ENCODE measurements at places on chromosomes 7 and 10. TPM values are rescaled to one million over a fixed set of nuclear protein-coding genes. Genes with fewer than 3 reads are reported as not detected.

DNA sequence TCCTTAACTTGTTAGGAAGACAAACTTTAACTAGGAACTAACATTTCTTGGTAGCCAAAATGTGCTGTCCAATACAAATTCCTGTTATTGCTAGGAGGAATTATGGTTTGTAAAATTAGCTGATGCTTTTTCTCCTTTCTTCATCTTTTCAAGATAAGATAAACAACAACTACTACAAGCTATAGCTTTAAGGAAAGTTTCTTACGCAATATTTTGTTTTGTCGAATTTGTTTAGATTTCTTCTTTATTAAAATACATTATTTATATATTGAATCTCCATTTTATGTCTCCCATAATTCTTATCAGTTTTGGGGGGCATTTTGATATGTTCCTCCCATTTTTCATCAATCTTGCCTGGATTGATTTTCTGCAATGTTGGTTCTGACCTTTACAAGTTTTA is 277.5 kb downstream of the SUGCT start:
- H3K27ac ChIP-seq: no peak overlapping the region
- peak; percentile 15 for DNase-seq
- H3K27me3 ChIP-seq: no peaks in the 10 kb centered on the region
- no peaks in the 10 kb centered on the region for H3K36me3 ChIP-seq

- H3K27me3 ChIP-seq: no peaks in the 10 kb centered on the region
- H3K27ac ChIP-seq: no peak overlapping the region
- H3K4me3 ChIP-seq: no peak overlapping the region
- H3K4me1 ChIP-seq: peaks cover 3% of the 10 kb centered on the region
- DNase-seq: peak; percentile 31
- no peaks in the 10 kb centered on the region for H3K36me3 ChIP-seq
These were observed 188.5 kb downstream of the JAZF1 start for GRCh38 chr7:27992097-27992496.

DNA sequence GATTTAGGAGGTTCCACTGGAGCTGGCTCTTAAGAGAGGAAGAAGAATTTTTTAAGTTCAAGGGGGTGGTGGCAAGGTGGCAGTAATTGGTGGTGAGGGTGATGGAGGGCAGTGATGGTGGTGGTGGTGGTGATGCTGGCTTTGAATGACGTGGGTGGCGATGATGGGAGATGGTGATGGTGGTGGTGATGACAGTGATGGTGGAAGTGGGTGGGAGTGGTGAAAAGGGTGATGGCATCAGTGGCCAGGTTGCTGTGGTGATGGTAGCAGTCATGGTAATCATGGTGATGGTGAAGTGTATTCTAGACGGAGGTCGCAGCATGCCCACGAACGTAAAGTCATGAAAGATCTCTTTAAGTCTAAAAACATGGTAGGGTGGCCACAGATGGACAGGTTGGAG is 197.3 kb downstream of the PTEN start:
- no peaks in the 10 kb centered on the region for H3K36me3 ChIP-seq
- DNase-seq: no peak
- peaks cover 27% of the 10 kb centered on the region for H3K4me1 ChIP-seq
- H3K27me3 ChIP-seq: no peaks in the 10 kb centered on the region
- no peak overlapping the region for H3K4me3 ChIP-seq

DNA sequence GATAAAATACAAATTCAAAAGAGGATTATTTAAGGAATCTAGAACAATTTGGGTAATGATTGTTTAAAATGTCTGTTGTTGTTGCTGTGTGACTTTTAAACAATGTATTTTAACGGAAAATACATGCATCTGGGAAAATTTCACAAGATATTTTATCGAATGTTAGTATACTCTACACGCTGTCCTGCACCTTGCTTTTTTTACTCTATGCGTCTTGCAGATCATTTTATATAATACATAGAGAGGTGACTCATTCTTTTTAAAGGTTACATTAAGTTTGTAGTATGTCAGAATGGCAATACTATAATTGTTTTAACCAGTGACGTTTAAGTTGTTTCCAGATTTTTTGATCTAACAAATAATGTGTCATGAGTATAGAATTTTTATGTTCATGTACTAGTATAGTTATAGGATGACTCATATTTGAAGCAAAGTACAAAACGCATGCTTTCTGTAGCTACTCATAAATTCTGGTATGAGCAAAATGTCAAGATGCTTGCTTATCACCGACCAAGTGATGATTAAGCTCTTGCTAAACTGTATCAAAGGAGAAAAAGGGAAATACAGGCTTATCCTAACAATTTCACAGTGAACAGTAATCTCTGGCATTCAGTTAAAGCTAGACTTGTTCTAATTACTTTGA is 4.9 kb downstream of the DKK1 start:
- H3K27ac ChIP-seq: no peak overlapping the region
- H3K36me3 ChIP-seq: no peaks in the 10 kb centered on the region
- H3K27me3 ChIP-seq: no peaks in the 10 kb centered on the region
- no peaks in the 10 kb centered on the region for H3K4me1 ChIP-seq

DNA sequence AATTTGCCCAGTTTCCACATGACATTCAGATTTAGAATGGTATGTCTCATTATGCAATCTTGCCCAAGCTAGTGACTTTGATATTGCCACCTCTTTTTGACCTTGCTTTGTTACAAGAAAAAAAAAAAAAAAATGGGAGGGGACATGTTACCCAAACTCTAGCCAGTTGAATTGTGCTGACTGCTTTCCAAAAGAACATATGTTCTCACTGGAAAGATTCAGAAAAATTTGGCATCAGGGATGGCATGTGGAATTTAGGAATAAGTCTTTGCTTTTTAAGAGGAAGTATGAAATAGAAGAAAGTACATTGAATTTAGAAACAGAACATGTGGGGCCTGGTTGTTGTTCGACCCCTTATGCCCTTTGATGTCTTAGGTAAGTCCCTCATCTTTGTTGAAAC is 846.8 kb downstream of the NRG3 start:
- H3K4me3 ChIP-seq: no peak overlapping the region
- no peak for DNase-seq
- H3K4me1 ChIP-seq: no peaks in the 10 kb centered on the region
- H3K27me3 ChIP-seq: no peaks in the 10 kb centered on the region

- peaks cover 1% of the 10 kb centered on the region for H3K36me3 ChIP-seq
- H3K4me3 ChIP-seq: no peak overlapping the region
- no peak overlapping the region for H3K27ac ChIP-seq
- H3K27me3 ChIP-seq: no peaks in the 10 kb centered on the region
- DNase-seq: no peak
- H3K4me1 ChIP-seq: no peaks in the 10 kb centered on the region
These were observed 34.6 kb downstream of the AGK start for GRCh38 chr7:141585592-141586510.

DNA sequence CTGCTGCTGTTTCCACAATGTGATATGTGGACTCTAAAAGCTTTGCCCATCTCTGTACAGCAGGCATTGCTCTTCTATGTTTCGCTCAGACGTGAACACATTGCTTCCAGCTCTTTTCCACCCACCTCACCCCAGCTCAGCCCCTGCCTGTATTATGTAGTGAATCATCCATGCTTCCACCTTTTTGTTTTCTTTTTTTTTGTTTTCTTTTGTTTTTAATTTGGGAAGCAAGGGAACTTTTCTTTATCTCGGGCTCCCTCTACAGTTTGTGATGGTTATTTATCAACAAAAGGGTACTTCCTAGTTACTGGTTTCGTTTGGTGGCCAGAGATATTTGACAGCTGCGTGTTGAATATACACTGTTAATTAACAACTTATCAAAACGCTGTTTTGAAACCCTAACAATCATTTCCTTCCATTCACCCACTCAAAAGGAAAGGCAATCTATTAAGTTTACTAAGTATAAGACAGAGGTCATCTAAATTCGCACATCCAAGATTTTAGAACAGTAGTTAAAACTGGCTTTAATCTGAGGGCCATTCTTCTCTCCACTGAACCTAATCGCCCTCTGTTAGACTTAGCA is 127.9 kb upstream of the STK17A start:
- no peaks in the 10 kb centered on the region for H3K27me3 ChIP-seq
- H3K36me3 ChIP-seq: no peaks in the 10 kb centered on the region
- no peak overlapping the region for H3K4me3 ChIP-seq

The SUMF2 gene
- 115 TPM for total RNA-seq

The ZFYVE27 gene
- 33.9 TPM for total RNA-seq

The SCART1 gene
- total RNA-seq: 3.4 TPM

Measured in lung (tissue), 17 donors.